Sigmoid colon (tissue), 7 donors: ENCODE measurements at places on chromosomes 7 and 10. TPM values are rescaled to one million over a fixed set of nuclear protein-coding genes. Genes with fewer than 3 reads are reported as not detected.

DNA sequence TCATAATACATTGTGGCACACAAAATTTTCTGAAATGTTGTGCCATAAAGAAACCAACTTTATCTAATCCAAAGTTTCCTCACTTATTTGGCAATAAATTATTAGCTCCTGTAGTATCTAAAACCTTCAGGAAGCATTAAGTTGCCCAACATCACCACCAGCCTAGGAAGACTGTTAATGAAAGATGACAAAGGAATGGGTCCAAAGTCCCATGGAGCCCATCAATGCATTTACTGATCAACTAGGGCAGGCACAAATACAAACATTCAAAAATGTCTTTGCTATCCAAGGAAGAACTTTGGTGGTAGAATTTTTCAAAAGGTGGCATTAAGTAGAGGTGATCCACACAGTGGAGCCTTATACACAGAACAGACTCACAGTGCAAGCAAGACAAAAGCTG lies 4.5 kb downstream of the GRB10 start:
- no peak for DNase-seq

DNA sequence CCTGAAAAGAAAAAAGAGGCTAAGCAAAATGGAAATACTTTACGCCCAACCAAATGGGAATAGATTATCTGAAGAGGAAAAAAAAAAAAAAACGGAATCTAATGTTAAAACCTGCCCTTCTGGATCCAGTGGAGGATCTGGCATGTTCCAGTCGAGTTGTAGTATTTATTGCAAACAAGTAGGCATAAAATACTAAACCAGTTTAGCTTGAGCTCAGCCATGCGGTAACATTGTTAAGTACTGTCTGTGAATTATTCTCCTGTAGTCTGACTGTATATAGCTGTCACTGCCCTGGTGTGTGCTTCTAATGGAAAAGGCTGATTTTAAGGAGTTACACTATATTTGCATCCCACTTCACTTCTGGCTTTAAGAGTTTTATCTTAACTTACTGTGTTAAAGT lies 40.3 kb downstream of the CELF2 start:
- DNase-seq, result no peak

Gene IFIT2
- 2.8 TPM for total RNA-seq

GRCh38 chr7:77415823-77416620 lies at the start of gene GSAP:
TSS of gene GSAP (minus strand) at chr7:77416349. CDS start at chr7:77416321, 28 bp downstream.
- peak; percentile 78 for DNase-seq

Gene NUTM2A
- total RNA-seq, result 0.83 TPM
